ENCODE measurements at places on chromosomes 5 and 9. TPM values are rescaled to one million over a fixed set of nuclear protein-coding genes. Genes with fewer than 3 reads are reported as not detected.

MEF2C gene
- 13.9 TPM for total RNA-seq

ZNF454 gene
- total RNA-seq, result not detected

GRIN1 gene
- not detected for total RNA-seq

SPARC gene
- 177 TPM for total RNA-seq

NUTM2F gene
- total RNA-seq, result not detected

TXNDC8 gene
- not detected for total RNA-seq

KCNN2 gene
- total RNA-seq, result 0.40 TPM

C5orf58 gene
- not detected for total RNA-seq

ARPC5L gene
- total RNA-seq, result 15.7 TPM

OR2Y1 gene
- total RNA-seq, result not detected

PLEKHG4B gene
- 2.5 TPM for total RNA-seq

ANKRD18A gene
- 6.7 TPM for total RNA-seq

GHR gene
- total RNA-seq, result 5.0 TPM

TNC gene
- 14.5 TPM for total RNA-seq

- no peak overlapping the region for H3K4me3 ChIP-seq
- no peak for DNase-seq
- no peaks in the 10 kb centered on the region for H3K4me1 ChIP-seq
- H3K27ac ChIP-seq, result no peak overlapping the region
Measured at GRCh38 chr5:154301726-154302125, 111.2 kb downstream of the GALNT10 start.

GRCh38 chr5:21856987-21857386 is 996.2 kb downstream of the CDH12 start:
- no peaks in the 10 kb centered on the region for H3K4me1 ChIP-seq
- no peak for DNase-seq
- no peaks in the 10 kb centered on the region for H3K36me3 ChIP-seq
- H3K4me3 ChIP-seq, result no peak overlapping the region

- H3K27ac ChIP-seq, result no peak overlapping the region
- no peak overlapping the region for H3K4me3 ChIP-seq
- H3K4me1 ChIP-seq, result no peaks in the 10 kb centered on the region
- H3K27me3 ChIP-seq, result no peaks in the 10 kb centered on the region
- H3K36me3 ChIP-seq, result no peaks in the 10 kb centered on the region
Measured at GRCh38 chr9:125841444-125841843, 94.3 kb downstream of the PBX3 start.

DNA sequence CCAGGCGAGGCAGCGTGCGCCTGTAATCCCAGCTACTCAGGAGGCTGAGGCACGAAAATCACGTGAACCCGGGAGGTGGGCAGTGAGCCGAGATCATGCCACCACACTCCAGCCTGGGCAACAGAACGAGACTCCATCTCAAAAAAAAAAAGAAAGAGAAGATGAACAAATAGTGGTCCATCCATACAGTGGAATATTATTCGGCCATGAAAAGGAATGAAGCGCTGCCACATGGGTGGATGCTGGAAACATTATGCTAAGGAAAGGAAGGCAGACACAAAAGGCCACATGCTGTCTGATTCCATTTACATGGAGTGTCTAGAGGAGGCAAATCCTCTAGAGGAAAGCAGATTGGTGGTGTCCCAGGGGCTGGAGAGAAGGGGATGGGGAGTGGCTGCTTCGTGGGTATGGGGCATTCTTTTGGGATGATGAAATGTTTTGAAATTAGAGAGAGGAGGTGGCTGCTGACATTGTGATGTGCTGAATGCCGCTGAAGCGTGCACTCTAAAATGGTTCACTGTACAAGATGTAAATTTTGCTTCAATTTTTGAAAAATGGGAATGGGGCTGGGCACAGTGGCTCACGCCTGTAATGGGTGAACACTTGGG is 17.0 kb downstream of the PLPP7 start:
- no peaks in the 10 kb centered on the region for H3K36me3 ChIP-seq
- H3K4me1 ChIP-seq, result no peaks in the 10 kb centered on the region
- H3K27me3 ChIP-seq, result no peaks in the 10 kb centered on the region

DNA sequence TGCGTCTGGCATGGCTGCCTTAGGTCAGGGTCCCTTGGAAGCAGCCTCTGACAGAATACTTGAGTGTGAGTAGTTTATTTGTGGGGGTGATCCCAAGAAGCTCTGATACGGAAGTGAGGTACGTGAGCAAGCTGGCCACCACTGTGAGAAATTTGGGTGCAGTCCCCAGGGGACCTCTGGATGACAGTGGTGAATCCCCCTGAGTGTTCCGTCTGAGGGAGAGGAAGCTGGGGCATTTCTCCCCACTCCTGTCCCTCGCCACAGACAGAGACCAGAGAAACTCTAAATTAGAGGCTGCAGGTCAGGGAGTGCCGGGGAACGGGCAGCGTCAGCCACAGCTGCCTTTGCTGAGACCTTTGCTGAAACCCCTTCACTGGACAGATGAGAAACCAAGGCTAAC is 155.9 kb upstream of the COL5A1 start:
- no peaks in the 10 kb centered on the region for H3K4me1 ChIP-seq
- H3K4me3 ChIP-seq, result no peak overlapping the region
- no peaks in the 10 kb centered on the region for H3K36me3 ChIP-seq
- H3K27ac ChIP-seq, result no peak overlapping the region
- DNase-seq, result peak; percentile 18

DNA sequence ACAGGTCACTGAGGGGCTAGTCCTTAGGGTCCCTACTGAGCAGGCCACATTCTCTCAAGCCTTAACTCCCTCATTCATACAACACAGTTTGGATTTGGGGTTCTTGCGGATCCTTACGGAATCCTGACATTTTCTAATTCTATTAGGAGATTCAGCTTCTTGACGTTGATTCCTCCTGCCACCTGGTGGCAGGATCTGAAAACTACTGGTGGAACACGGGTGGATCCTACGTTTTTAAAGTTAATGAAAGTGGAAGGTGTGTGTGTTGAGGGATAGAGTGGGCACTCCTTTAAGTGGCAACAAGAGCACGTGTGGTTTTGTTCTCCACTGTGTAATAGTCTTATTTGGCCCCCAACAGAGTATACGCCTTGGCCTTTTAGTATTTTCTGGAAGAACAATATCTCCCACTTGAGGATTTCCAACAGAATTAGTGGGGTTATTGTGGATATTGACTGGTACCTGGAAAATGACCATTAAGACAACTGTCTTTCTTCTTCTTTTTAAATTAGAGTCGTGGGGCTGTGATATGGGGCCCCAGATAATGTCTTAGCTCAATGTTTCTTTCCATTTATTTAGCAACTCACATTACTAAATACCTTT is 25.2 kb downstream of the SLC28A3 start:
- no peaks in the 10 kb centered on the region for H3K36me3 ChIP-seq
- H3K27me3 ChIP-seq, result no peaks in the 10 kb centered on the region
- peak; percentile 83 for DNase-seq
- no peaks in the 10 kb centered on the region for H3K4me1 ChIP-seq

DNA sequence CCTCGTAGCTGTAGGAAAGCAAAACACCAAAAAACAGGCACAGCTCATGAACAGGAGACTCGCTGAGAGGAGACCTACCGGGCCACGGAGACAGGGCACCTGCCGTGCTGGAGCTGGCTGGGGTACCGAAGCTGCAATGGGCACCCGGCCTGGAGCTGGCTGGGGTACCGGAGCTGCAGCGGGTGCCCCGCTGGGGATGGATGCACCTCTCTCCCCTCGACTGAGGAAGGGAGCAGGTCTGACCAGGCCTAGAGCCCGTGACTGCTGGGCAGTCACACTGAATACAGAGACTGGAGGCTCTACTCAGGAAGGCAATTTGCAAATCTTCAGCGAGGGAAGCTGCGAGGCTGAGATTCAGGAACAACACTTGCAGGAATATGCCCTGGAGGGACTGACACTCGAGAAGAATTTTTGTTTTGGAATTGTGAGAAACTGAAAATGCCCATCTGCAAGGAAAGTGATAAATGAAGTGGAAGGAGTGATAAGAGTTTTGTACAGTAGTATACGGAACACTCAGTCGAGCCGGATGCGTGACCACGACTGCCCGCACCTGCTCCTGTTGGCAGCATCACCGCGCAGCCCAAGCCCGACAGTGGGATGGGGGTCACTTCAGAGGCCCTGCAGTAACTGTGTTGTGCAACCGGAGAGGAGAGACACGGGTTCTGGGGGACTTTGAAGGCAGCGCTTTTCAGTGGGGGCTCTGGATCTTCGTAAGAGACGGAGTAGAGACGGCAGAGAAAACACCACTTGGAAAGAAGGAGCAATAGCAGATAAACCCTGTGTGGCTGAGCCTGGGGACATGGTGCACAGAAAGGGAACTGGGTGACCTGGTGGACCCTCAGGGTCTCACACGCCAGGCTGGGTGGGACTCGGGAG is 27.9 kb upstream of the LPCAT1 start:
- no peaks in the 10 kb centered on the region for H3K4me1 ChIP-seq
- H3K4me3 ChIP-seq, result no peak overlapping the region

DNA sequence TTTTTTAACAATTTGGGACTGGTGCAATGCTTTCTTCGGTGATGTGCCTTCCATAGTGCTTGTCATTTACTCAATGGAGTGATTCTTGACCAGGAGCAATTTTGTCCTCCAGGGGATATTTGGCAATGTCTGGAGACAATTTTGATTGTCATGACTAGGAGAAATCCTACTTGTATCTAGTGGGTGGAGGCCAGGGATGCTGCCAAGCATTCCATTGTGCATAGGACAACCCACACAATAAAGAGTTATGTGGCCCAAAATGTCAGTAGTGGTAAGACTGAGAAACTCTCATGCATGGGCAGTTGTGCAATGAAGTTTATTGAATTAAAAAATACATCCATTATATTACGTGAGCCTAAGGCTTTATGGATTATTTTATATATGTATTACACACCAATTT is 70.5 kb downstream of the FOCAD start:
- H3K27me3 ChIP-seq, result no peaks in the 10 kb centered on the region
- H3K4me3 ChIP-seq, result no peak overlapping the region
- DNase-seq, result no peak

GRCh38 chr5:150118561-150119229 is 32.3 kb upstream of the CSF1R start:
- no peak overlapping the region for H3K4me3 ChIP-seq
- H3K36me3 ChIP-seq, result peaks cover 26% of the 10 kb centered on the region
- H3K4me1 ChIP-seq, result no peaks in the 10 kb centered on the region
- DNase-seq, result no peak
- H3K27me3 ChIP-seq, result no peaks in the 10 kb centered on the region
- no peak overlapping the region for H3K27ac ChIP-seq

DNA sequence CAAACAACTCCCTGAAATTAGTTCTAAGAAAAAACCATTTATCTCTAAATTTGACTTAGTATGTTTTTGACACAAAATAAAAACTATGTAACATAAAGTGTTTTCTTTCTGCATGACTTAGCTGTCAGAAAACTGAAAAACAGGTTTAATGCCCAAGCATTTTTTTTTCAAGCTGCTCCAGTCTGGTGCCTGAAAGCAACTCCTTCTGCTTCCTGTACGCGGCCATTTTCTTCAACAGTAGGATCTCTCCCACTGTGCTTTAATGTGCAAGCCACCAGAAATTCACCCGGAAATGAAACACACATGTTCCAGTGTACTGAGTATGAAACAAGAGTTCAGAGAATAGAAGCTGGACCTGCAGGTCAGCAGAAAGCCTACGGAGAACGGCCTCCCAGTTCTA is 161.2 kb downstream of the MED27 start:
- H3K4me3 ChIP-seq, result no peak overlapping the region
- H3K27ac ChIP-seq, result no peak overlapping the region
- no peaks in the 10 kb centered on the region for H3K4me1 ChIP-seq

GRCh38 chr5:173010021-173010420 is 26.4 kb downstream of the ATP6V0E1 start:
- H3K27me3 ChIP-seq, result no peaks in the 10 kb centered on the region
- no peak overlapping the region for H3K4me3 ChIP-seq
- DNase-seq, result no peak
- H3K27ac ChIP-seq, result no peak overlapping the region
- H3K4me1 ChIP-seq, result peaks cover 27% of the 10 kb centered on the region

GRCh38 chr5:112200131-112200530 is 218.9 kb downstream of the EPB41L4A start:
- H3K4me1 ChIP-seq, result no peaks in the 10 kb centered on the region
- no peak for DNase-seq
- peaks cover 15% of the 10 kb centered on the region for H3K36me3 ChIP-seq
- no peak overlapping the region for H3K4me3 ChIP-seq

GRCh38 chr9:128101231-128101661 is 26.3 kb downstream of the PTGES2 start:
- no peaks in the 10 kb centered on the region for H3K27me3 ChIP-seq
- DNase-seq, result no peak
- H3K36me3 ChIP-seq, result peaks cover 4% of the 10 kb centered on the region
- H3K4me1 ChIP-seq, result no peaks in the 10 kb centered on the region
- no peak overlapping the region for H3K27ac ChIP-seq
- no peak overlapping the region for H3K4me3 ChIP-seq

GRCh38 chr5:135643881-135644766 is 65.3 kb upstream of the CXCL14 start:
- DNase-seq, result no peak
- no peaks in the 10 kb centered on the region for H3K27me3 ChIP-seq
- no peaks in the 10 kb centered on the region for H3K4me1 ChIP-seq

- no peak for DNase-seq
- no peaks in the 10 kb centered on the region for H3K36me3 ChIP-seq
Measured at GRCh38 chr5:219991-220390, 1.9 kb downstream of the SDHA start.

GRCh38 chr5:168592014-168592368 is 12.8 kb upstream of the PANK3 start:
- no peak for DNase-seq
- H3K4me1 ChIP-seq, result no peaks in the 10 kb centered on the region
- no peaks in the 10 kb centered on the region for H3K27me3 ChIP-seq
- H3K36me3 ChIP-seq, result no peaks in the 10 kb centered on the region
- H3K4me3 ChIP-seq, result no peak overlapping the region

DNA sequence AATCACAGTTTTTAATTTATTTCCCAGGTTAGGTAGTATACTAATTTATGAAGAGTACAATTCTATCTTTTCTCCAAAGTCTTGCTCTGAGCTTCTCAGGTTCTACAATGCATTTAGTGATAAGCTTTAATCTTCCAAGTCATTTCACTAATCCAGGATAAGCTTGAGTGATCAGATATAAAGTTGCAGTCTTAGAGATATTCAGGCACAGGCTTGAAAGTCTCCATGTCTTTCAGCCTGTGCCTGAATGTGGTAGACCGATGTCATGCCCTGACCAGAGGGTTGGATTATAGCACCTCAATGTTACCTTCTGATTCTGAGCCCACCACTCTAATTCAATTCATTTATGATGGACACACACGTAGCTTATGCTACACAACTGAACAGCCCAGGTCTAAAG is 3.2 kb downstream of the CRHBP start:
- no peak overlapping the region for H3K4me3 ChIP-seq
- no peak overlapping the region for H3K27ac ChIP-seq
- peaks cover 10% of the 10 kb centered on the region for H3K27me3 ChIP-seq
- no peaks in the 10 kb centered on the region for H3K36me3 ChIP-seq
- no peaks in the 10 kb centered on the region for H3K4me1 ChIP-seq

GRCh38 chr5:147490989-147491388 is 18.9 kb downstream of the DPYSL3 start:
- no peaks in the 10 kb centered on the region for H3K4me1 ChIP-seq
- DNase-seq, result no peak
- no peak overlapping the region for H3K27ac ChIP-seq
- no peaks in the 10 kb centered on the region for H3K27me3 ChIP-seq

DNA sequence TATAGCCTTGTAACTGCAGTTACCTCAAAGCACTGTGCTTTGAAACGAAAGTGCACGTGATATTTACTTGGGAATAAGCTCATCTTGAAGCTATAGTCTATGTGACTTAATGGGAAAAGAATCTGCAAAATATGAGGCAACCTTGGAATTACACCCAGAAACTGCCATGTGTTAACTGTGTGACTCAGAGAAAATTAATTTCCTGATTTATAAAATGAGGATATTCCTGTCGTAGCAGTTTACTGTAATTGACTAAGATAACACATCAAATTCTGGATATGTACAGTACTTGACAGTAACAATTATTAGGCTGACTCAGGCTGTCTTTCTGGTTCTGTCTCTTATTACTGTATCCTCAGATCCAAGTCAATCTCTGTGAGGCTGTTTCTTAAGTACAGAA is 1079.9 kb upstream of the ACO1 start:
- no peak for DNase-seq
- no peaks in the 10 kb centered on the region for H3K4me1 ChIP-seq
- no peak overlapping the region for H3K27ac ChIP-seq

Measured in Peyer's patch (tissue), 4 donors.